ENCODE measurements at places on chromosomes 1 and 21. TPM values are rescaled to one million over a fixed set of nuclear protein-coding genes. Genes with fewer than 3 reads are reported as not detected.
A peak's percentile ranks its signal among the peaks of the same experiment; 100 is the strongest.

DNA sequence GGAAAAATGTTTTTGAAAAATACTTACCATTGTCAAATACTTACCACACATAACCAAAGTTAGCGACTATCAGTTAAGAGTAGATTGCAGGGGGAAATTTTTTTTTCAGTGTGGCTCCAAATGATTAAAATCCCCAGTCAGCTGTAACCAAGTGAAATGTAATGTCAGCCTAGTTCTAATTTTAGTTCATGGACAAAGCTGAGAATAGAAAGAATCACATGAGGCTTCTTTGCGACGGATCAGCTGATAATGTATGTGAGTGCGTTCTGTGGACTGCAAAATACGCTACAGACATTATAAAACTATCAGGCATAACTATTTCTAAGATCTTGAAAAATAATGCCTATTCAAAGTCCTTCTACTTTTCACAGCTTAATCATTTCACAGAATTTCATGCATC lies at the start of gene LRRC39:
Gene LRRC39 (minus strand): TSS at position 166 of the 400 bp plus-strand sequence. CDS start 9,740 bp downstream, outside the sequence.
- peak; percentile 16 for DNase-seq

Gene PIK3R3
- total RNA-seq, result 33.4 TPM

DNA sequence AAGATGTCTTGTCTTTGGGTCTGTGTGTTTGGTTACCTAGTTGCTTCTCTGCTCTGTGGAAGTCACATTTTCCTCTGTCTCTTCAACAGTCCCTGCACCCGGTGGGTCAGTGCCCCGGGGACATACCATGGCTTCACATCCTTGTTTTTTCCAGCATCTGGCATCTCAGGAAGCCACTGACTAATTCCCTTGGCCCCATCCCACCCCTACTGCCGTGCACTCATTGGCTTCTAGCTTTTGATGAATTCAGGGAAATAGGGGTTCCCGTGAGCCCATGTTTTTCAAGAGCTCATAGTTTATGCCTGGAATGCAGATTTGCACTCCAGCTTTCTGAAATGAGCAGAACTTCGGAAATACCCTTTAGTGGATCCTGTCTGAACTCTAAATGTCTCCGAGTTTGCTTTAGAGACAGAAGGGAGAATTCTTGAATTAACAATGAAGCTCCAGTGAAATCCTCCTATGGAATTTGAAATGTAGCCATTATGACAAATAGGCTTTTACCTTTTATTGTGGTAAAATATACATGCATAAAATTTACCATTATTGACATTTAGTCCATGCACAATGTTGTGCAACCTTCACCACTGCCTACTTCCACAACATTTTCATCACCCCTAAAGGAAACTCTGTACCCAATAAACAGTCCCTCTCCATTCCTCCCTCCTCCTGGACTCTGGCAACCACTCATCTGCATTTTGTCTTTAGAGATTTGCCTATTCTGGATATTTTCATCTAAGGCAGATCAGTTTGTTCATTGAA lies 67.5 kb downstream of the CLIC6 start:
- no peak for DNase-seq

Gene FMO5
- 0.41 TPM for total RNA-seq

Gene GPA33
- total RNA-seq, result not detected

DNA sequence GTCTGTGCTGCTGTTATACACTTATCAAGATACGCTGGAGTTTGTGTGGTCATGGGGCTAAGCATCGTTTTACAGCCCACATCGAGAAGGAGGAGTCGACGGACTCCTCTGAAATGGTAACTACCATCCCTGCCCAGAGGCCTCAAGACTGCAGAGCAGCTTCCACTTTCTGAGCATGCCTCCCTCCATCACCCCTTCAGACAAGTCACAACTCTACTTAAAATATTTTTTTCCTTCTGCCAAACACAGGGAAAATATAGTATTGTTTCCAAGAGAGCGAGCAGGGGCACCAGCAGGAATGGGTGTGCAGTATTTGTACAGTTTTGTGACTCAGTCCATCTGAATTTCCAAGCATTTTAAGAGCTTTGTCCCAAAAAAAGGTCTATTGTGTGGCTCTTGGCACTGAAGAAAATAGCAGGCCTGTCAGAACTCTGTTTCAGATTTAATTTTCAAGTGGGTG lies 14.1 kb downstream of the EVA1C start:
- DNase-seq, result no peak

Gene KRTAP19-1
- total RNA-seq, result not detected

DNA sequence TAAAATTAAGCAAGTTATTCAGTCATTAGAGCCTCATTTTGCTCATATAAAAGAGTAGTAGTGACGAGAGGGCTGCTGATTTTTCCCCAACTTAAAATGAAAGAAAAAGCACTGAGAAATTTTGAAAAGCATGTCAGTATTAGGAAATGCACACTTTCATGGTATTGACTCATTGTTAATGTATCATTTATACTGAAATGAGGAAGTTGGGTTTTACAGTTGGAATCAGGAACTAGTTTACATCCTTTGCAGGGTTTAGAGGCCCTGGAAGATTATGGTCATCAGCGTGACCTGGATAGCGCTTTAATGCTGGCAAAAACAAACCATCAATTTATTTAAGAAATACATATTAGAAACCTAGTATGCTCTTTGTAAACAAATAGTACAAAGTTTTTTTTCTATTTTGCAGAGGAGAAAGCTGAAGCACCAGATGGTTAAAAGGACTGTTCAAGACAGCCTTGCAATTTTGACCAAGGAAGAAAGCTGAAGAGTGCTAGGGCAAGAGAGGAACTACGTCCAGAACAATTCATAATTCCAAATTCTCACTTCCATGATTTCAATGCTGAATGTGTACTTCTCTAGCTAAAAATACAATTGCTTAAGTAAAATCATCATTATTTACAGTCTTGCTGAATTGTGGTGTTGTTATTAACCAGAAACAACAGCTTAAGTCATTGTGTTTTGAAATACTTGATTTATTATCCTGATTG lies 94.8 kb upstream of the SGIP1 start:
- DNase-seq, result no peak

Gene CNR2
- not detected for total RNA-seq

DNA sequence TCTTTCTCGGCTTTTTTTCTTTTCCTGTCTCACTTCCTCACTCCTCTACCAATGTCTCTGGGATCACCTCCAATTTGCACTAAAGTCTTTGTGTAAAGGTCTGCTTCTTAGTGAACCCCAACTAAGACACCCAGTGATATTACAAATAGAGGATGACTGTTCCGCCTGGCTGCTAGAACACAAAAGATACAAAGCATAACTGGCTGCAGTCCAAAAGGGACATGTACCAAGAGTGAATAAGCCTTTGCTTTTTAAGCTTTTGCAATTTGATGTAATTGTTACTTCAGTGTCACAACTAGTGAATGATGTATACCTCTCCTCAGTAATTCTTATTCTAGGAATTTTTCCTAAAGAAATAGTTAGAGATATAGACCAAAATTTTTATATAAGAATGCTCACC lies 82.8 kb upstream of the BEND5 start:
- no peak for DNase-seq

GRCh38 chr1:163414778-163415177 lies 93.0 kb downstream of the NUF2 start:
- no peak for DNase-seq

- no peak for DNase-seq
Measured at GRCh38 chr1:205950280-205950679, 7.0 kb upstream of the SLC26A9 start.

GRCh38 chr1:5296095-5296494 lies 641.7 kb downstream of the AJAP1 start:
- DNase-seq, result no peak

- DNase-seq, result no peak
Measured at GRCh38 chr1:38958967-38959366, 17.3 kb upstream of the RHBDL2 start.

DNA sequence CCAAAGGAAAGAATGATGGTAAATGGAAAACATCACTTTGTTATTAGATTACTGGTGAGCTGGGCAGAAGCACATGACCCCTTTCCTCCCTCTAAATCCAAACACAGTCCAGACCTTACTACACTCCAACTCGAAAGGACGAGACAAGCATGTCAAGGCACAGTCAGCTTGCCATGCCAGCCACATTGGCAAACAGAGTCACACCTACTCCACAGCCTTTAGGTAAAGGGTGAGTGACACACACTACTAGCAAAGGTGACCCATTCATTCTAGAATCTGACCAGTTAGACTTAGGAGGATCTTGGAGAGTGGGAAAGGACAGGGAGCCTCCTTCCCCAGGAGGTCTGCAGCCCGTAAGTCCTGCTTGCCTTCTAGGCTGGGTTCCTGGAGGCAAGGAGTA lies 3.0 kb downstream of the SLC44A3 start:
- no peak for DNase-seq

DNA sequence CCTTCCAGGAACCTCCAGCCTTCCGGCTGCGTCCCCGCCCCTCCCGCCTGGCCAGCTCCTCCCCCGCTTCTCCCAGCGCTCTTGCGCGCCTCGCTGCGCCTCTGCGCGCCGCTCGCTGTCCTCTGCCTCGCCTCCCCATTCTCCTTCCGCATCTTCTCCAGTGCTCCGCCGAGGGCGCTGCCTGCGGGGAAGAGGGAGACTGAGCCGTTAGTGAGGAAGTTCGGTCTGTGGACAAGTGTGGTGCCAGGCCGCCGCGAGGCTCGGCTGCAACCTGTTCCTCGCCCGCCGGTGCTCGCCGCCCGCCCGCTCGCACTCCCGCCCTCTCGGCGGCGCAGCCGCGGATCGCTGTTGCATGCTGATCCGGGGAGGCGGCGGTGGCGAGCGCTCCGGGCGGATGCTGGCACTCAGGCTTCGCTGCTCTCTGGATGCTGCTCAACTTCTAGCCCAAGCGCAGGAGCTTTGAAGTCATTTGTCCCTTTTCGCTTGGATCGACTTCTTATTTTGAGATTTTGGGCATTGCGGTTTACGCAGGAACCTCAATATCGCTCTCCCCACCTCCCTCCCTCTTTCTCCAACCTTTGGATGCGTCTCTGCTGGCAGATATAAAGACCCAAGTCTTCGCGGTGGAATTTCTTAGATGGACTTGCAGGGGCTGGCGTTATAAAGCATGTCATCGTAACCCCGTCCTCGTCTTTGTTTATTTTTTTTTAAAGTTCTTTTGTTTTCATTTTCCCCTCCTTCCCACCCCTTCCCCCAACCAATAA lies 614 bp upstream of the CACNA1E start:
- DNase-seq, result peak; percentile 55

DNA sequence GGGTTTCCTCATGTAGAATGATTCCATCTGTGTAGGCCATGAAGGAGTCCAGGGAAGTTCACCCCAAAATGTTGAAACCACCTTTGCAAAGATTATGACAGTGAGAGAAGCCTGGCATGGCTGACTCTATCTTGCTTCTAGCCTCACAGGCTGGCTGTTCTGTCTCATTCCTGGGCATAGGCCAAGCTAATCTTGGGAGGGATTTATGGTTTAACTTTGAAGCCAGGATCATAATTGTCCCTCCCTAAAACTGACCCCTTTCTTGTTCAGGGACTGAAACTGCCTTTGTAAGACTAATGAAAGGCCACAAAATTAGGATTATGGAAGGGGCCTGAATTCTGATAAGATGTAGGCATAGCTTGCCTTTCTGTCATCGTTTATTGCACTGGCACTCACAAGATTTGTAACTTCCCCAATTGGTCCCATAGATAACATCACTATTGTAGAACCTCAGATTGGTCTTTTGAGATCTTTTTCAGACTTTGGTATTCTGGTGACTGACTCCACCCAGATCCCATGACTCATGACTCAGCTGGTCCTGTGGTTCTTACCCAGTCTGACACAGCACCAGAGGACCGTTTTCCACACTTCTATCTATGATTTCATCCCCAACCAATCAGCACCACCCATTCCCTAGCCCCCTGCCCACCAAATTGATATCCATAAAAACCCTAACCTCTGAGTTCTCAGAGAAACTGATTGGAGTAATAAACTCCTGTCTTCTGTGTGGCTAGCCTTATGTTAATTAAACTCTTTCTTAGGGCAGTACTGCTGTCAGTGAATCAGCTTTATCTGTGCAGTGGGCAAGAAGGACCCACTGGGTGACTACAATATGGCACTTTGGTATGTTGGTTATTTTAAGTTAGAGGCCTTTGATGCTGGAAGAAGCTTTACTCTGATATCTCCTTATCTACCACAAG lies 13.6 kb upstream of the LAMTOR5 start:
- no peak for DNase-seq

DNA sequence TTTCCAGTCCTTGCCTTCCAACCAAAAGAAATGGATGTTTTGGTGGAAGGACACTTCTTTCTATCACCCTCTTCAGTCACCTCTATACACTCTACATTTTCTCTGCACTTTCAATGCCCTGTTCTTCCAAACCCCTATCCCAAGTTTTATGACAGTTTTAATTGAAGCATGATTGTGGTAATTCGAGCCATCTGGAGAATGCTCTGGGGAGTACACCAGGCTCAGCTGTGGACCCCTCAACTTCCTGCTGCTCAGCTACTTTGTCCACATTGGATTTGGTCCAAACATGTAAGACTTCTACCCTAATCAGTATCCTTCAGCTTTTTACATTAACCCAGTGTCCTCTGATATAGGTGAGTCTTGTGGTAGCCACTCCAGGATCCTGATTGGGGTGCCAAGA lies 129.6 kb downstream of the SYT2 start:
- DNase-seq, result no peak

Gene EFNA1
- total RNA-seq, result 4.1 TPM

Gene HIPK1
- total RNA-seq, result 35.5 TPM

Gene LYPD8
- total RNA-seq, result not detected

- DNase-seq, result no peak
Measured at GRCh38 chr1:112448904-112449629, 53.1 kb downstream of the CTTNBP2NL start.

- no peak for DNase-seq
Measured at GRCh38 chr21:45448810-45449657, 44.1 kb downstream of the COL18A1 start.

Gene DDX59
- 20.4 TPM for total RNA-seq

Gene CFHR1
- 0.41 TPM for total RNA-seq

DNA sequence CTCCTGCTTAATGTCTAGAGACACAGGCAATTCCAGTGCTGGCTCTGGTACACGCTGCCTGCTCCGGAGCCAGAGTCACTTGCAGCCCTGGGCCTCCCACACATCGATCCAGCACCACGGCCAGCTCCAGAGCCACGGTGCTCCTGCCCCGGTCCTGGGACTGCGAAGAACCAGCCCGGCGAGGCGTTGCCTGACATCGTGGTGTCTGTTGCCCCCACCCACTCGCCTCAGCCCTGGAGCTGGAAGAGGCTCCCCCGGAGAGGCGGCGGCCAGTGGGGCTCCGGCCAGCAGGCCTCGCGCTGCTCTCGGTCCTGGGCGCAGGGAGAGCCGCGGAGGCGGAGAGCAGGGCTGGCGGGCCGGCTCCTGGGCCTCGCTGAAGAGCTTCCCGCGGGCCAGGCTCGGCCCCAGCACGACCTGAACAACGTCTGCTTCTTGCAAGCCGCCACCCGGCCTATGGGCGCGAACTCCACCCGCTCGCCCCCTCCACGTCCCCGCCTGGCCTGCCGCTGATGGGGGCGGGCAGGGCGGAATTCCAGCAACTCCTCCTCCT lies 364.8 kb downstream of the CEP170 start:
- DNase-seq, result no peak

Gene PTGS2
- total RNA-seq, result 2.4 TPM

Gene OR2T11
- total RNA-seq, result not detected

Gene TBX19
- 0.41 TPM for total RNA-seq

Gene SPRR5
- not detected for total RNA-seq
